ENCODE measurements at places on chromosomes 6 and 20.
A peak's percentile ranks its signal among the peaks of the same experiment; 100 is the strongest.

GRCh38 chr20:36491901-36492617 lies 49.3 kb upstream of the MYL9 start:
- peak; percentile 60 for ATAC-seq

- no peak for ATAC-seq
These were observed 68.8 kb upstream of the EPB41L1 start for GRCh38 chr20:36085686-36086267.

GRCh38 chr6:150987371-150987828 lies 121.9 kb downstream of the MTHFD1L start:
- peak; percentile 94 for ATAC-seq

DNA sequence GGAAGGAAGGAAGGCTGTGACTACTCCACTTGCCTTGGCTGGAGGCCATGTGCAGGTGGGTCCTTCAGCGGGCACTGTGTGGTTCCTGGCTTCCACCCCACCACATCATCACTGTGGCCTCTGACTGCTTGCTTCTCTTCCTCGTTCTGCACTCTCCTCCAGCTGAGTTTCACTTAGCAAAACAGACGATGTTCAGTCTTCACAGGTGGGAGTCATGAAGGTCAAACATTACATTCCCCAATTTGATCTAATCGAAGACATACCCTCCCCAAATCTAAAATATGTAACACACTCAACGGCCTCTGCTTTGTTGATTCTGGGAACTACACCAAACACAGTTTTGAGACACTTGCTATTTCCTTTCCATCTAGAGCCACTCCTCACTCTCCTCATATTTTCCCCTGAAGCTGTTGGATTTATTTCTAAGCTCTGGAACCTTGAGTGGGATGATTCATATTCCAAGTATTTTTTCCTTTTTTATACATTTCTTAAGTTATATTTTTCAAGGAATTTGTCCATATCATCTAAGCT lies 132.5 kb upstream of the FOXA2 start:
- ATAC-seq: no peak

DNA sequence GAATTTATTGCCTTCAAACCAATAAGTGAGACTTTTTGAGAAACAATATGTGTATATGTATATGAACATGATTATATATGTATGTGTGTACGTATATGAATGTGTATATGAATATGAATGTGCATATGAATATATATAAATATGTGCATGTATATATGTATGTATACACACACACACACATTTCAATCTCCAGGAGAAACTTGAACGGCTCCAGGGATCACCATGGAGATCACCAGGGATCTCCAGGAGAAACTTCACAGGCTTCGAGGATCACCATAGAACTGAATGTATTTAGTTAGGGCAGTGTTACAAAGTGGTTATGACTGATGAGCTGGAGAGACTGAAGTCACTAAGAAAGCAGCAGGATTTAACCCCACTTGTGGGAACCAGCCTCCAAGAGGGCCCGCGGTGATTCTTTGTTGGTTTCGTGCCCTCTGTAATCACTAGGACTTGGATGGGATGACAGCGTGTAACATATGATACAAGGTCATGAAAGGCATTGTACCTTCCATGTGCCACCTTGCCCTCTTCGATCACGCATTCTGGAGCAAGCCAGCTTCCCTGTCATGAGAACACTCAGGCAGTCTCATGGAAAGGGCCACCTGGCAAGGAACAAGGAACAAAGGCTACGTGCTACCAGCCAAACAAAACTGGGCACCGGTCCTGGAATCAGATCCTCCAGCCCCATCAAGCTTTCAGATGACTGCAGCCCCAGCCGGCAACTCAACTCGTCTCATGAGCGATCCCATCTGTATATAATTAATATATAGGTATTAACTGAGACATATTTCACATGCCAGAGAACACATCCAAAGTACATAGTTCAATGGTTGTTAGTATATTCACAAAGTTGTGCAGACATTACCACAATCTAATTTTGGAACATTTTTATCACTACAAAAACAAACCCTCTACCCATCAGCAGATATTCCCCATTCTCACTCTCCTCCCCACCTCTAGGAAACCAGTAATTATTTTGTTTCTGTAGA lies 8.6 kb downstream of the FAM50B start:
- no peak for ATAC-seq

DNA sequence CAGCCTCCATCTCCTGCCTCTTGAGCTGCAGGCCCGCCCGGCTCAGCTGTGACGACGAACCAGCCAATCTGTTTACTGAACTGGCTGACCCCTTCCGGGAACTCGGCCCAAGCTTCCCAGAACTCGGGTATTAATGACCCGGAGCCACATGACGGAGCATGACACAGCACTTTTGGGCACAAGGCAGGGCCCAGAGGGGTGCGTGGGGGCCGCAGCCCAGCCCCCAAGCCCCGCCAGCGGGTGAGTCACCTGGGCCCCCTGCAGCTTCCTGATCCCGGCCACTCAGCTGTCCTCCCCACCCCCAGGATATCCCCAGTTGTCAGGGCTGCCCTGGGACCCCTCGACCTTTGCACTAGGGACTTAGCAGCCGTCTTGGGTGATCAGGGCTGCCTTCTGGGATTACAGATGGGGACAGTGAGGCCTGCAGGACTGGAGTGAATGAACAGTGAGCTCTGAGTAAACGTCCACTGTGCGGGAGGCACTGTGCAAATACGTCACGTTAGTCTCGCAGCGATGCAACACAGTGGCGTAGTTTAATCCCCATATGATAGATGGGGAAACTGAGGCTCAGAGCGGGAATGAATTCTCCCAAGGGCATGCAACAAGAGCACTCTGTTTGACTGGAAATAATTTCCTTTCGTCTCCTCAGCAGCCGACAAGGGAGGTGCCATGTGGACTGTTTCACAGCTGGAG lies 102.1 kb downstream of the CEBPB start:
- ATAC-seq: peak; percentile 73

DNA sequence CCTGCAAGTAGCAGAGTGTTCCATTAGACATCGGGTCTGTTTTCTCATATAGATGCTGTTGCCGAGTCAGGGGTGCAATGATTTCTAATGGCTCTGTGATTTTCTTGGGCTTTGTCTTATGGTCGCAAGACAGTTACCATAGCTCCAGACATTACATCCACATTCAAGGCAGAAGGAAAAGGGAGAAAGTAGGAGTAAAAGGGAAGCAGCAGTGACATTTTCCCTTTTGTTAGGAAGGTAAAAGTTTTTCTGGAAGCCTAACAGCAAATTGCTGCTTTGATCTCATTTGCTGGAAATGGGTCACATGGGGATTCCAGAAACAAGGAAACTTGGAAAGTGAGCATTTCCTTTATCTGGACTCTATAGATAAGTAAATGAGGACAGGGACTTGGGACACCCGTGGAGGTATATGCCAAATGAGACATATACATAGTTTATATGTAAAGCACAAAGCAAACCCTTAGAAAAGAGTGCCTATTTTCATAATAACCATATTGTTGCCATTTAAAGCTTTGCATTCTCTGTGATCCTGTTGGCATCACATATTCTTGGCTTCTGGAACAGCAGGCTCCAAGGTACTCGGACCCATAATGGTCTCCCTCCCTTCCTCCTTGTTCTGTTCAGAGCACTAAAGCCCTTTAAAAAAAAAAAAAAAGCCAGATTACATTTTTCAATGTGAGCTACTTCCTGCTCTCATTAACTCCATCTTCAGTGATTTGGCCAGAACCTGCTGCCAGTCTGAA lies at the start of gene C20orf202:
C20orf202 (plus strand) TSS at position 693 of the 743 bp plus-strand sequence. CDS start 132 bp downstream, outside the sequence.
- ATAC-seq: no peak

GRCh38 chr6:161654209-161654608 lies 380.3 kb upstream of the AGPAT4 start:
- ATAC-seq: no peak

GRCh38 chr6:166583230-166583965 lies 3.1 kb downstream of the RAMACL start:
- ATAC-seq: no peak

DNA sequence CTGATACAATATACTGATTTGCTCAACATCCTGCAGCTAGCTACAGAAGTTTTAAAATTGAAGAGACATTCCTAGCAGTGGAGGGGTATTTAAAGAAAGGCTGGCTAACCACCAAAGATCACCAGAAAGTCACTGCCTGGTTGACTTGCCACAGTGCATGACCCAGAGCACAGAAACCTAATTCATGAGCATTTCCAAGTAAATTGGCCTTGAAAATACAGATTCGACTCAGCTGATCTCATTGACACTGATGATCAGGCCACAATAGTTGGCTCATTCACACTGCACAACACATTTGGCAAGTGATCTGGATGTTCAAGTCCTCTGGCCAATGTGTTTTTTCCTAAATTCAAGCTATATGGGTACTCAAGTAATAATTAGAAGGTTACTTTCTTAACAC lies 13.3 kb upstream of the TDRD6 start:
- ATAC-seq: no peak

GRCh38 chr6:168863467-168863866 lies 390.2 kb downstream of the THBS2 start:
- no peak for ATAC-seq

- no peak for ATAC-seq
These were observed 1027.2 kb upstream of the GJE1 start for GRCh38 chr6:141105481-141105880.

DNA sequence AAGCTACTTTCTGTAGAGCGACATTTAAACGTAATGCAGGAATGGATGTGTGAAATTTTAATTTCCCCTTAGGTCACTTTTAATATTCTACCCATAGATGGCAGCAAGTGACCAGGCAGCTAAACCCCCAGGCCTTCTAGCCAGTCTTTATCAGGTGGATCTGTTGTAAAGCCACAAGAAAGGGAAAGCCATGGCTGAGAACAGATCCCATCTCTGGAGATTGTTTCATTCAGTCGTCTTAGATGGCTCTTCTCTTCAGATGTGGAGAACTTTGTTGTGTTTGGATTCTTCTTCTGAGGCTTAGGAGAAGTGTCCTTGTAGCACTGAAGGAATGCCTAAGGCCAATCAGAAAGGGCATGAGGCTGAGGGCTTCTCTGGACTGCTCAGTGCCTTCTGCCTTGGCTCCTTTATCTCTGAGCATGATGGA lies 15.8 kb upstream of the RNF182 start:
- peak; percentile 43 for ATAC-seq

DNA sequence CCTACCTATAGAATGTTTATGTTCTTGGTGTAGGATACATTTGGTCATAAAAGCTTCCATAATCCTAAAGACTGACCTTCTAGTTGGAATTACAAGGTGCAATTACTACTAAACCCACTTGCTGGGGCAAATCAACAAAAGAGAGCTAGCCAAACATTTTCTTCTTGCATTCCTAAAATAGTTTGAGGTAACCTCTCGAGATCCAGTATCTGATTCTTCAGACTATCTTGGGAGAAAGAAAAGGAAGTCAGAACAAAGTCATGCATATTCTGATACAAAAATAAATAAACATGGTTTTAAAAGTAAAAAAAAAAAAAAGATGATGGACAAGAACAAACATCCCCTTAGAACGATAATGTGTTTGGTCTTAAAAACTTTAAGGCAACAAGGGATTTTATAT lies 294.2 kb upstream of the RSPO3 start:
- no peak for ATAC-seq

- ATAC-seq: no peak
These were observed 2.2 kb downstream of the INSM1 start for GRCh38 chr20:20370094-20370575.

- no peak for ATAC-seq
These were observed 97.4 kb downstream of the PLCB4 start for GRCh38 chr20:9166153-9166780.

GRCh38 chr6:158610319-158610968 lies 34.1 kb downstream of the DYNLT1 start:
- no peak for ATAC-seq

- no peak for ATAC-seq
These were observed 628.0 kb upstream of the ID4 start for GRCh38 chr6:19209202-19209601.

DNA sequence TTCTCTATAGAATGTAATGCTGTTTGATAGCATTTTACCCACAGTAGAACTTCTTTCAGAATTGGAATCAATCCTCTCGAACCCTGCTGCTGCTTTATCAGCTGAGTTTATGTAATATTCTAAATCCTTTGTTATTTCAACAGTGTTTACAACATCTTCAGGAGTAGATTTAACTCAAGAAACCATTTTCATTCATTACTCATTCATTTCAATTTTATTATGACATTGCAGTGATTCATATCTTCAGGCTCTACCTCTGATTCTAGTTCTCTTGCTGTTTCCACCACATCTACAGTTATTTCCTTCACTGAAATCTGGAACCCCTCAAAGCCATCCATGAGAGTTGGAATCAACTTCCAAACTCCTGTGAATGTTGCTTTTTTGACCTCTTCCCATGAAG lies 93.7 kb downstream of the ZFAND3 start:
- peak; percentile 68 for ATAC-seq

DNA sequence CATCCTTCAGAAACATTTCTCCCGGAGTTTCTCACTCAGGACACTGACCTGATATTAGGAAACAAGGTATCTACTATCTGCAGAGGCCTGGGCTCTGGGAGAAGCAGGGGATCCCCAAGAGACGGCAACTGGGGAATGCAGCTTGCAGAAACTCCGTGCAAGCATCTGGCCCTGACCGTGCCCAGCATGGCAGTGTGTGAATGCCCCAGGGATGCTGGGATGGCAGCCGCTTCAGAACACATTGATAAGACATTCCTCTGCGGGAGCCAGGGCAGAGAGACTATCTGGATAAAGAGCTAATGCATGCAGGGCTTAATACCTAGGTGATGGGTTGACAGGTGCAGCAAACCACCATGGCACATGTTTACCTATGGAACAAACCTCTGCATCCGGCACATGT lies 55.4 kb downstream of the NFATC2 start:
- no peak for ATAC-seq

GRCh38 chr6:131787766-131788712 lies 19.8 kb upstream of the ENPP1 start:
- ATAC-seq: no peak

- ATAC-seq: no peak
These were observed 4.1 kb upstream of the MYT1 start for GRCh38 chr20:64160118-64160517.

GRCh38 chr6:125050663-125051318 lies 88.6 kb downstream of the RNF217 start:
- no peak for ATAC-seq

- no peak for ATAC-seq
These were observed 24.1 kb downstream of the NPEPL1 start for GRCh38 chr20:58716476-58717277.

- ATAC-seq: no peak
These were observed 183.0 kb upstream of the MMS22L start for GRCh38 chr6:97465877-97466561.

All from activated CD4-positive, CD25-positive, alpha-beta regulatory T cell treated with anti-CD3 and anti-CD28 coated beads, Interleukin-2, amount 50 U/mL, for 24 hours (primary cell).